Stimulated activated naive CD8-positive, alpha-beta T cell treated with anti-CD3 and anti-CD28 coated beads, Interleukin-15, amount 100 ng/mL, for 72 hours (primary cell): ENCODE measurements at places on chromosomes 6 and 20.

- DNase-seq: peak; percentile 67
These were observed 26.4 kb upstream of the PTGIS start for GRCh38 chr20:49594143-49594930.

- no peak for DNase-seq
These were observed 19.0 kb upstream of the PRND start for GRCh38 chr20:4702562-4703280.

DNA sequence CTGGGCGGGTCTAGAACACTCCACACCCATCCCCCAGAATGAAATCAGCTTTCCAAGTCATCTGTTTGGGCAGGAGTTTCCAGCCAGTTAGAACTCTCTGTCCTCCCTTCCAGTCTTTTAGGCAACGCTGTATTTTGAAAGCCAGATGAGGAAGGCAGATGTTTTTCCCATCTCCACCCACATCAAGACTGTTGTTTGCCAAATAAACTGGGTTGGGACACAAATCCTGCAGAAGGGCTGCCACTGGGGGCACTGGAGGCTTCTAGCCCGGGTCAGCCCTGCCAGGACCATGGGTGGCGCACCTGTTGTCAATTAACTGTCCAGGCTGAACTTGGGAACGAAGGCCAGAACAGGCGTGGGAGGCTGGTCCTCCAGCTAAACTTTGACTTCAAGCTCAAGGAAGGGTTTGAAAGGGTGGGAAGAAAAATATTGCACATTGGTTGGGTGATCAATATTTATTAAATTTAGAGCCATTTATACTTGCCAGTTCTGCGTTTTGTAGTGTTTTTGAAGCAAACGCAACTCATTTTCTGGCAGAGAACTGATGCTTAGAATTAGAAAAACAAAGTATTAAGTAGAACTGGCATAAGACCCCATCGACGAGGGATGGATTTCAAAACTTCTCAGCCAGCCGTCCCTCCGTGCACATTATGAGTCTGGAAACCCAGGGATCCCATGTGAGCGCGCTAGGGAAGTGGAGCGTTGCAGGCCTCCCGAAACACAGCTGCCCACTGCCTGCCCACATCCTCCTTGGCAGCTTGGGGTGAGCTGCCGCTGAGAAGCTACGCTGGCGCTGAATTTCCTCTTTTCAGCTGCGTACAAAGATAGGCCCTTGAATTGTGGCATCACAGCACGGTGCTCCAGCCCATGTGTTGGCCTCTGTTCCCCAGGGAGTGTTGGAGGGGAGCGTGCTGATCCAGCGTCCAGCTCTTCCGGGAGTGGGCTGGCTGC, 297.4 kb downstream of the QKI start:
- no peak for DNase-seq

DNA sequence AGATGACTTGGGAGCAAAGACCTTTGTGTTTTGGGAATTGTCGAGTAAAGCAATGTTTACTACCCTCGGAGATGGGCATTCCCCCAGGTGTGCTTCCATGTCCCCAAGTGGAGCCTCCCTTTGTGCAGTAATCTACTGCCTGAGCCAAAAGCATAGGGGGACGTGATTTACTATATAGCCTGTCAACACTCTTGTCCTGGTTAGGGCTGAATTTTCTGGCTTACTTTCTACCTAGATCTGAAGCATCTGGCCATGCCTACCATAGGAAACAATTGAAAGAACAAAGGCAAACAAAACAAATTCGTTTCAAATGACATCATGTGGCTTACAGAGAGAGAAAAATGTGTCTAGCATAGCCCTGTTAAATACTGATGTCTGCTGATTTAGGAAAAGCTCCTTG, 350.6 kb downstream of the SAMD5 start:
- DNase-seq: no peak

DNA sequence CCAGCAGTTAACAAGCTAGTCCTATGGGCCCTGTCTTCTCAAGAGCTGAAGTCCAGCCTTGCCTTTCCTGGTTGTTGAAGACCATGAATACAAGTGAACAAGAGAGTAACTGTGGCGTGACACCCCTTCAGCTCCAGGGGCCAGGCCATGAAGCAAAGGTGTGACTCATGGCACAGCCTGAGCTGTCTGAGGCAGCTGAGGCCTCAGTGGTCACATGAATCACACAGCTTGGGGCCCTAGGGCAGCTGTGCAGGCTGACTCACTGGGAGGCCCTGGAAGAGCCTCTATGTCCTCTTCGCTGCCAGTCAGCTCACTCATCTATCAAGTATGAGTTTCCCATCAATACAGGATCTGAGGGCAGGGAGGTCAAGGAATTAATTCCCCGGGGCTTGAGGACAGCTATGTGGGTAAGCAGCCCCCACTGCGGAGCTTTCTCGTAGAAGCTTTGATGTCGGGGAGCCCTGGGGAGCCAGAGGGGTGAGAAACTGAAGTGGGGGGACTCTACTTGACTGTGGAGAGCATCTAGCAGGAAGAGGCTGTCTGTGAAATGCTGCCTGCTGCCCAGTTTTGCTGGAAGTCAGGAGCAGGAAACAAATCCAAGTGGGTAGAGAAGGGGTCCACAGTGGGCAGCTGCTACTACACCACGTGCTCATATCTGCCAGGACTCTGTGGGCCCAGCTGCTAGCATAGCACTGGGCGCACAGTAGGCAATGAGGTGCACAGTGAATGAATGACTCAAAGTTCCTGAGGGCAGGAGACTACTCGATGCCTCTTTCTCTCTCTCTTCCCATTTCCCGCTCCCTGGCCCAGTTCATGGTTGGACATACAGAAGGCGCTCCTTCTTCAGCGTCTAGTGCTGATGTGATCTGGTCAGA, 13.7 kb upstream of the FAM83C start:
- peak; percentile 81 for DNase-seq

DNA sequence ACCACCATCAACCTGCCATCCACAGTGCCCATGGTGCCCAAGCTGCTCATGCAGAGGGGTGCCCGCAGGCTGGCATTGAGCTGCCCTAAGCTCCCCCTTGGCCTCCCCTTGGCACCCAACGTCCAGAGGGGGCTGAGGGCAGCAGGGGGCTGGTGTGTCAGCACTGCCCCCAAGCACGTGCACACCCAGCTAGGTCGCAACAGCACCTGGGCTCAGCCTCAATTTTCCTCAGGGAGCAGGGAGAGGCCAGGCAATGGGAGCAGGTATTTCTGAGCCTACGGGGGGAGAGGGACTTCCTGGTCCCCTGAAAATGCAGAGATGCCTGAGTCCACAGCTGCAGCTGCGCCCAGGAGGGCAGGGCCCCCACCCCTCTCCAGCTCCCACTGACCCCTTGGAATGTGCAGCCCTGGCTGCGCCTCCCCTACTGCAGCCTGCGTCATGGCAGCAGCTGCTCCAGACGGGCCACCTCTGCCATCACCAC, 204.2 kb downstream of the ANKRD60 start:
- DNase-seq: no peak

DNA sequence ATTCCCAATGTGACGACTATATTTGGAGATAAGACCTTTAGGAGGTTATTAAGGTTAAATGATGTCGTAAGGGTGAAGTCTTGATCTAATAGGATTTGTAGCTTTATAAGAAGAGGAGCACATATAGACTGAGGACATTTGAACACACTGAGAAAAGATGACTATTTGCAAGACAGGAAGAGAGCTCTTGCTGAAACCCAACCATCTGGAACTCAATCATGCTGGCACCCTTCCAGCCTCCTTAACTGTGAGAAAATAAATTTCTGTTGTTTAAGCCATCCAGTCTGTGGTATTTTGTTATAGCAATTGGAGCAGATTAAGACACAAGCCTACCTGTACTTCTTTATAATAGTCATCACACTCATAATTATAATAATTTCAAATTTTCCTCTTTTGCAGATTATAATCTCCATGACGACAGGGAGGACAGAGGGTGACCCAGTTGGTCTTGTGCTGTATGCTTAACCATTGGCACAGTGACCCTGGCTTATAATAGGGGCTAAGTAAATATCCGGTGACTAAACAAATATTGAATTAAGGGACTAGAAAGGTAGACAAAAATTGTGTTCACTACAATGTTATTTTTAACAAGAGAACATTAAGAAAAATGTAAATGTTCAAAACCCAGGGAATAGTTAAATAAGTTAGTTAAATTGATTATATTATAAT, 206.4 kb upstream of the HDDC2 start:
- DNase-seq: no peak

DNA sequence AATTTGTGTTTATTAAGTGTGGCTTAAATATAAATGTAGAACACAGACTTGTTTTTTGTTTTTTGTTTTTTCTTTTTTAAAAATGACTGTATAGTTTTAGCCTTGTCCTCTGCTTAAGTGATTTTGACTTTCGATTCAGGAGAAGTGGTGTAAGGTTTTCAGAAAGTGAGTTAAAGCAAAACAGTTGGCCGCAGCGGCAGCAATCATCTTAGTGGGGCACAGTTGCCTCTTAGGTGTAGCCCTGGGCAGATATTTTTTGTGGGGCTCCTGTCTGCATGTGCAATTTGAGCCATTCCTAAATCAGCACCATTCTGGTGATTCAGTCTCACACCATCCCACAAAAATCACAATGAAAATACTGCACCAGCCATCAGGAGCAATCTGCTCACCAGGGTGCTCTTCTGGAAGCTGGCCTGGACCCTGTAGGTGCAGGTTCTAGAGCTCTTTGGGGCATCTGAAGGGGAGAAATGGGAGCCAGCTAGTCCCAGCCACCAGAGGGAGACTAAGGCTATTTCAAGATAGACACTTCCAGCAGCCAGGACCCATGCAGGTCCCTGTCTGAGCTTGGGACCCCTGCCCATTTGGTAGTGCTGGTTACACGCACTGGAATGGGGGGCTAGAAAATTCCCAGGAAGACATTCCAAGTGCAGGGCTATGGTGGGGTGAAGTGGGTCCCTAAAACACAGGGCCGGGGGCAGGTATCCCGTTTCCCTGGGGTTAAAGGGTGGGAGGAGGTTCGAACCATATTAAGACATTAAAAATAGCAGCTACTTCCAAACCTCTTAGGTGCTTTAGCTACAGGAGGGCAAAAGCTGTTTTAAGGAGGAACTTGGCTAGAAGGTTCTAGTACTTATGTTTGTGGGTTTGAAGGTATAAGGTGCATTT, 156.6 kb downstream of the NFATC2 start:
- no peak for DNase-seq

- no peak for DNase-seq
These were observed 309.6 kb upstream of the FLRT3 start for GRCh38 chr20:14647016-14647415.

DNA sequence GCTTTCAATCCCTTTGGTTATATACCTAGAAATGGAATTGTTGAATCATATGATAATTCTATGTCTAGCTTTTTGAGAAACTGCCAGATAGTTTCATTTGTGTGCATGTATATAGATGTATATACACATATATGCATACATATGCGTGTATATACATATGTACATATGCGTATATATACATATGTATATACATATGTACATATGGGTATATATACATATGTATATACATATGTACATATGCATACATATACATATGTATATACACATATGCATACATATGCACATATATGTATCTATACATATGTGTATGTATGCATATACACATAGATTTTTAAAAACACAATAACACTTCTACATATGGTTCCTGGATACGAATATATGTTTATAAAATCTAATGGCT, 8.4 kb downstream of the SF3B5 start:
- no peak for DNase-seq

GRCh38 chr20:63703976-63704748, 3.6 kb downstream of the ARFRP1 start:
- DNase-seq: no peak

DNA sequence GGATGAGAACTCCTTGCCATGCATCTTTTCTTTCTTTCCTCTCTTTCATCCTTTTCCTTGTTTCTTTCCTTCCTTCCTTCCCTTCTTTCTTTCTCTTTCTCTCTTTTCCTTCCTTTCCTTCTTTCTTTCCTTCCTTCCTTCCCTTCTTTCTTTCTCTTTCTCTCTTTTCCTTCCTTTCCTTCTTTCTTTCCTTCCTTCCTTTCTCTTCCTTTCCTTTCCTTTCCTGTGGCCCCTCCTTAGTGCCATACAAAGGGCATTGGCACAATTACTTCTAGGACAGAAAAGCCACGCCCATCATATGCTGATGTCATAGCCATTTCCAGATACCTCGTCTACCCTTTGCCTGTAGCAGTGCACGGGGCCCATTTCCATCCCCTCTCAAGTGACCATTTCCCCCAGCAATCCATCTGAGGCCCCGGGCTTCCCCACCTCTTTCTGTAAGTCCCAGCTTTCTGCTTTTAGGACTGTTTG, 2.2 kb upstream of the CENPB start:
- DNase-seq: no peak

- no peak for DNase-seq
These were observed 548 bp upstream of the TMEM74B start for GRCh38 chr20:1185316-1185741.

GRCh38 chr6:2230659-2231277, 14.6 kb downstream of the GMDS start:
- DNase-seq: no peak

DNA sequence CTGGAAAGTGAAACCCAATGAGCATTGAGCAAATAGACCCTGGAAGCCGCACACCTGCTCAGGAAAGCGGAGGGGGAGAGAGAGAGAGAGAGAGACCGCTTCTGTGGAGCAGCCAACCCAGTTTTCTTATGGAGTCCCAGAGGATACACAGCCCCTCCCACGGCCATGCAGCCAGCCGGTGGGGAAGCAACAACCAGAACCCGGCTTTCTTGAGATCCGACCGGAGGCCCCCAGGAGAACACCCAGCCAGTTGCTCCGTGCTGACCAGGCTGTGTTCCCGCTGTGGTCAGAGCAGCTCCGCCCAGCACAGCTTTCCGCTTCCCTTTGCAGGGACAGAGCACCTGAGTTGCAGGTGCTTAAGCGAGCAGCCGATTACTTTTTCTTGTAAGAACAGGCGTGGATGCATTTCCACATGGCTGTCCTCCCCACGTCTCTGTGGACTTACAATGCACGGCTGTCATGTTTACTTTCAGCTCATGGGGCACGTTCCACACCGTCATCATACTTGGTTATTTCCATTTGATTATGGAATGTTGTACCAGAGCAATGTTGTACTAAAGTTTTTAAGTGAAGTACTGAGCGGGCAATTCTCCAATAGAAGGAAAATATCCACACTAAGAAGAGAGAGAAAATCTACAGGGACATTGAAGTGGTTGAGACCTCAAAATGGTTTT, 381.9 kb downstream of the THBS2 start:
- no peak for DNase-seq

DNA sequence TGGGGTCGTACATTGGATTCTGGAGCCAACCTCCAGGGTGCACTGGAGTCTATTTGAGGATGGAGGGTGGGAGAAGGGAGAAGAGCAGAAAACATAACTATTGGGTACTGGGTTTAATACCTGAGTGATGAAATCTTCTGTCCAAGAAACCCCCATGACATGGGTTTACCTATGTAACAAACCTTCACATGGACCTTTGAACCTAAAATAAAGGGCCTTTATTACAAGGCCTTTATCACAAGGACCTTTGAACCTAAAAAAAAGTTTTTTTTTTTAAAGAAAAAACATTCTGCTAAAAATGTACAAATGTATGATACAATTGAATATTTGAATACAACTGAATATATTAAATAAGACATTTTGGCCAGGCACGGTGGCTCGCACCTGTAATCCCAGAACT, 38.1 kb upstream of the ZNF133 start:
- no peak for DNase-seq

- no peak for DNase-seq
These were observed 1.3 kb downstream of the BPIFA2 start for GRCh38 chr20:33169176-33169794.
